ENCODE measurements at places on chromosomes 12 and 14. TPM values are rescaled to one million over a fixed set of nuclear protein-coding genes. Genes with fewer than 3 reads are reported as not detected.
A peak's percentile ranks its signal among the peaks of the same experiment; 100 is the strongest.

TPH2 gene
- not detected for total RNA-seq

DNA sequence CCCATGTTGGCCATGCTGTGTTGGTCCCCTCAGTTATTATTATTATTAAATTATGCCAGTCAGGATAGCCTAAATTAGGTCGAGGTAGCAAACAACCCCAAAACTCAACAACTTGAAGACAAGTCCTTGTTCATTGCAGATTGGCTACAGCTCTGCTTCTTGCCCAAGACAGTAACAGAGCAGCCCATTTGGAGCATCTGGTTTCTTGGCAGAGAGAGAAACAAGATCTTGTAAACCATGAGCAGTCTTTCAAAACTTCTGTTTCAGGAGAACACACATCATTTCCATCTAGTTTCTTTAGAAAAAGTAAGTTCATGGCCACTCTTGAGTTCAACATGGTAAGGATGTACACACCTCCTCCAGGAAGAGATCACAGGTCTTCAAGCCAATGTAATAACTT is 52.3 kb downstream of the E2F7 start:
- DNase-seq, result peak; percentile 11

ETFRF1 gene
- 20.6 TPM for total RNA-seq

- DNase-seq, result no peak
Measured at GRCh38 chr12:9776781-9777180, 16.1 kb upstream of the CD69 start.

DNA sequence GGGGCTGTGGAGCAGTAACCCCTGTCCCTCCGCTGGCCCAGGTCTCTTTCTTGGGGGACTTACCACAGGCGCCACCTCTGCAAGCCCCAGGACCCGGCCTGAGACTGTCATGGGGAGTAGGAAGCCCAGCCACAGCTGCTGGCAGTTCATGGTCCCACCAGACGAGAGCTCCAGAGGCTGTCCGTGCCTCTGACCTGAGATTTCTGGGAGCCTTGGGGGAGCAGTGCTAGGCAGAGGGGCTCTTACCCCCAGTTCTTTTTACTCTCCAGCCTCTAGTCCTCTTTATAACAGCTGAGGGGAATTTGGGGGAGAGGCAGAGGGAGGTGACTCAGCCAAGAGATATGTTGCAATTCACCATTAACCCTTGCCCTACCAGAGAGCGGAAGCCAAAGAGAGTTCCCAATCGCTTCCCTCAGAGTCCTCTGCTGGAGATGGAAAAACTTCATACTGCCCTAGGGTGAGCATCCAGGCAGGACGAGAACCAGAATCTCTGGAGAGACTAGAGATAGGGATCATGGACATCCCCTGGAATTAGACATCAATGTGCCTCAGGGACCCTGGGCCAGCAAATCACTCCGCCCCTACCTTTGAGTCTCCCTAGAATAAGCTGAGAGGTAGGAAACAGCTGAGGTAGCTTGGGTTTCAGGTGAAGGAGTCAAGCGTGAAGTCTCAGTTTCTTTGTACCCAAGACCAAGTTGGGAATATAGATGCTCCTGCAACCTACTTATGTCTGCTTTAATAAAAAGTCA is at the start of gene MMP19:
TSS of gene MMP19 (minus strand) at position 256 of the 749 bp plus-strand sequence. CDS start at position 150, 106 bp downstream.
- peak; percentile 83 for DNase-seq

DNA sequence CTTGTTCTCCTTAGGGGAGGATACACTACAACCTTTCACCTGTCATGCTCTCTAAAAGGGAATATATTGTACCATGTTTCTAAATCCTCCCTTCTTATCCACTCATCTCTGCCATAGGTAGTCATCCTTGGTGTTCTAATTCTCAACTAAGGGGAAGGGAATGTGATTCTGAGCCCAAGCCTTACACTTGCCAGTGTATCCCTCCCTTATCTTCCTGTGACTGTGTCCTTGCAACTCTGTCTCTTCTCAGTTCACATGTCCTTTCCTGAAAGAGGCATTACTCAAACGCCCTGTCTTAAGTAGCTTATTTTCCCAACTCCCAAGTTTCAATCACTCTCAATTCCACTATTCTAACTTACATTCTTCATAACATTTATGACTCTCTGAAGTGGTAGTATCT is 44.5 kb upstream of the SYT10 start:
- DNase-seq, result no peak

DNA sequence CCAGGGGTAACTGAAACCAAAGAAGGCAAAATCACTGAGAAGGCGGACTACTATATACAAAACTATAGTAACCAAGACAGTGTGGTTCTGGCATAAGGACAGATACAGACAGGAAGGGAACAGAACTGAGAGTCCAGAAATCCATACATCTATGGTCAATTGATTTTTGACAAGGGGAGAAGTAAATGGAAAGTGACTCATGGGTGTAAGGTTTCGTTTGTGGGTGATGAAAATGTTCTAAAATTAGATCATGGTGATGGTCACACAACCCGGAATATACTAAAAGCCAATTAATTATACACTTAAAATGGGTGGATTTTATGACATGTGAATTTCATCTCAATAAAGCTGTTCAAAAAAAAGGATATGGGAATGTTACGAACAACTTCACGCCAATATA is 18.7 kb downstream of the ANGEL1 start:
- no peak for DNase-seq

ANKS1B gene
- total RNA-seq, result 47.0 TPM

DNA sequence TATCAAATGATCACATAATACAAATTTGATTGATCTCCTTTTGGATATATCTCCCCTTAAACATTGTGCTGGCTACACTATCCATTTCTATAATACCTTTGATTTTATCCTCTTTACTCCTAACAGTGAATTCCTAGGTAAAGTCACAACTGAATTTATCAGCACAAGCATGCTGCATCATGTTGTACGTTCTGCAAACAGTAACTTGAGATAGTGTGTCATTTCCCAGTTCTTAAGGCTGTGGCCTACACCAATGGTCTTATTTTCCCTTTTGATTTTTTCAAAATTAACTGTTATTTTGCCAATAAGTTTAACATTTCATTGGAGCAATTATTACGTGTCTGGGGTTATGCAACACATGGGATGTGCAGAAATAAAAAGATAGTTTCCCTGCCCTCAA is 24.8 kb downstream of the PRKCH start:
- DNase-seq, result no peak

DNA sequence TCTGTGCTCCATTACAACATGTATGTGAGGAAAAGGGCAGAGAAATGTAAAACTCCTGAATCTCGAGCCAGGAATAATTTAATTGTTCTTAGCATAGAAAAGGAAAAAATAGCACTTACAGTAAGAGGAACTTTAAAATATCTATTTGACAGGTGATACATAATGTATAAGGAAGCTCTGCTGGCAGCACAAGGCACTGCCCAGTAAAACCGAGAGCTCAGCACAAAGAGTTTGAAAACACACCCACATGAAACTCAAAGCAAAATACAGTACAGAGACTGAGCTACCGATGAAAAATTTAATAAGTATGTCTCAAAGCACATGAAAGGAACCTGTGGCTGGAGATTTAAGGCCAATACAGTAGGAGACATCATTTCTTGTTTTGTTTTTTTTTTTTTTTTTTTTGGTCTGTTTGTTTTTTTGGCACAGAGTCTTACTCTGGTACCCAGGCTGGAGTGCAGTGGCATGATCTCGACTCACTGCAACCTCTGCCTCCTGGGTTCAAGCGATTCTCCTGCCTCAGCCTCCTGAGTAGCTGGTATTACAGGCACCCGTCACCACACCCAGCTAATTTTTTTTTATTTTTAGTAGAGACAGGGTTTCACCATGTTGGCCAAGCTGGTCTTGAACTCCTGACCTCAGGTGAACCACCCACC is 19.2 kb downstream of the CLIP1 start:
- no peak for DNase-seq

GPRC5A gene
- total RNA-seq, result 5.4 TPM

- no peak for DNase-seq
Measured at GRCh38 chr12:132322206-132323132, 6.9 kb downstream of the GALNT9 start.

PPFIBP1 gene
- total RNA-seq, result 131 TPM

DNA sequence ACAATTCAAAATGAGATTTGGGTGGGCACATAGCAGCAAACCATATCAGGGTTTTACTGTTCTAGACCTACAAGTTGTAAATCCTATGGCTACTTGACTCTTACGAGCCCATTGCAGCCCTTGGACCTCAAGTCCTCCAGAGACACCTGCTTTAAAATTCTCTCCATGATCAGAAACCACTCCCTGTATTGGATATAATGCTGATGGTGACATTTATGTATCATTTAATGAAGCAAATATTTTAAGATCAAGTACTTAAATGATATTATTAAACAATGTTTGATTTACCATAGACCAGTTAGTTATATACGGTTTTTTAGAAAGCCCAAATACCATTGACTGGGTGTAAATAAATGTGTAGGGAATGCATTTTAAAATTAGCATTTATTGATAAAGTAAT is 24.2 kb downstream of the AMDHD1 start:
- DNase-seq, result no peak

ACOT4 gene
- 0.72 TPM for total RNA-seq

Data from fibroblast of the aortic adventitia (primary cell).